Aorta (tissue), 5 donors: ENCODE measurements at places on chromosomes 2 and 18. TPM values are rescaled to one million over a fixed set of nuclear protein-coding genes. Genes with fewer than 3 reads are reported as not detected.

- no peaks in the 10 kb centered on the region for H3K27me3 ChIP-seq
- no peaks in the 10 kb centered on the region for H3K4me1 ChIP-seq
- no peak for DNase-seq
- H3K36me3 ChIP-seq = no peaks in the 10 kb centered on the region
- no peak overlapping the region for H3K27ac ChIP-seq
Measured at GRCh38 chr2:18790509-18791171, 201.3 kb upstream of the NT5C1B start.

DNA sequence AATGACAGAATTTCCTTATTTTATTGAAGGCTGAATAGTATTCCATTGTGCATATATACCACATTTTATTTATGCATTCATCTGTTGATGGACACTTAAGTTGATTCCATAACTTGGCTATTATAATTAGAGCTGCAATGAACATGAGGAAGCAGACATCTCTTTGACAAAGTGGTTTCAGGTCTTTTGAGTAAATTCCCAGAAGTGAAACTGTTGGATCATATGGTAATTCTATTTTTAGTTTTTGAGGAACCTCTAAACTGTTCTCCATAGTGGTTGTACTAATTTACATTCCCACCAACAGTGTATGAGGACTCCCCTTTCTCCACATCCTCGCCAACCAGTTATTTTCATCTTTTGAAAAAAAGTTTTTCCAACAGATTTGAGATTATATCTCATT, 77.5 kb downstream of the TMEM200C start:
- no peak overlapping the region for H3K4me3 ChIP-seq
- DNase-seq = no peak
- no peaks in the 10 kb centered on the region for H3K4me1 ChIP-seq
- no peak overlapping the region for H3K27ac ChIP-seq
- H3K36me3 ChIP-seq = no peaks in the 10 kb centered on the region
- no peaks in the 10 kb centered on the region for H3K27me3 ChIP-seq

DNA sequence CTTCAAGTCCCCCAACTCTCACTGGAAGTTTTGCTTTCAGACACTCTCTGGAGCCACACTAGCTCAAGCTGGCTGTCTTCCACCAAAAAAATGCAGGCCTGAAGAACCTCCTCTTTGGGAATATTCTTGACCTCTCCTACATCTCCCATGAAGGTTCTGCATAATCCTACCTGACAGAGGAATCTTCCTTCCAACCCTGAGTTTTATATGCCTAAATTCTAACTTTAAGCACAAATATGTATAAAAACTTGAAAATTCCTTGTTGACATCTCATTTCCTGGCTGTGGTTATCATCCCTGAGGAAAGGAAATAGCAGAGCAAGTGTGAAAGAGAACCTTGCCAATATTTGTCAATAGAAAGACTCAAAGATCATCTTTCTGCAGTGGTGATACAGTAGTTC, 249.0 kb downstream of the LPIN1 start:
- no peaks in the 10 kb centered on the region for H3K36me3 ChIP-seq
- H3K4me3 ChIP-seq = no peak overlapping the region

DNA sequence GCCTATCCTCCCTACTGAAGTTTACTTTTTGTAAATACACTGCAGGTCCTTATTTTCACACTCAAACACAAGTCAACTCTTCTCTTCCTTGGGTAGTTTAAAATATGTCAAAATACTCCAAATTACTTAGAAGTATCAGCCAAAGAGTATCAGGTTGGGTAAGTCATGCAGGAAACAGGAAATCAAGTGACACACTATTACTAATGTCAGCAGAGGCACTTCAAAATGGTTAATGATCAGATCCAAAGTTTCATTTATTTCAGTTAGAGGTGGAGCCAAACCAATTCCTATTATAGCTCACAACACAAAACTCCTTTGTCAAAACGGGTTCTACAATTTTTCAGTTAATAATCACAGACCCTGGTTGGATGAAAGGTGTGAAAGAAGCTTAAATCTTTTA, 54.2 kb downstream of the DLGAP1 start:
- no peaks in the 10 kb centered on the region for H3K27me3 ChIP-seq
- no peak for DNase-seq
- peaks cover 3% of the 10 kb centered on the region for H3K4me1 ChIP-seq
- H3K27ac ChIP-seq = no peak overlapping the region
- H3K36me3 ChIP-seq = no peaks in the 10 kb centered on the region
- H3K4me3 ChIP-seq = no peak overlapping the region

- H3K27me3 ChIP-seq = no peaks in the 10 kb centered on the region
- no peak overlapping the region for H3K4me3 ChIP-seq
- peak; percentile 92 for DNase-seq
- H3K4me1 ChIP-seq = no peaks in the 10 kb centered on the region
- H3K36me3 ChIP-seq = no peaks in the 10 kb centered on the region
Measured at GRCh38 chr2:70871398-70872211, 36.0 kb upstream of the CD207 start.

Gene MARCO
- total RNA-seq = 29.2 TPM

- DNase-seq = peak; percentile 83
- H3K4me1 ChIP-seq = no peaks in the 10 kb centered on the region
- no peaks in the 10 kb centered on the region for H3K27me3 ChIP-seq
- H3K4me3 ChIP-seq = peak overlapping the region; percentile 99
- peak overlapping the region; percentile 93 for H3K27ac ChIP-seq
- H3K36me3 ChIP-seq = no peaks in the 10 kb centered on the region
Measured at GRCh38 chr2:216636551-216637450, 3.6 kb downstream of the IGFBP2 start.

DNA sequence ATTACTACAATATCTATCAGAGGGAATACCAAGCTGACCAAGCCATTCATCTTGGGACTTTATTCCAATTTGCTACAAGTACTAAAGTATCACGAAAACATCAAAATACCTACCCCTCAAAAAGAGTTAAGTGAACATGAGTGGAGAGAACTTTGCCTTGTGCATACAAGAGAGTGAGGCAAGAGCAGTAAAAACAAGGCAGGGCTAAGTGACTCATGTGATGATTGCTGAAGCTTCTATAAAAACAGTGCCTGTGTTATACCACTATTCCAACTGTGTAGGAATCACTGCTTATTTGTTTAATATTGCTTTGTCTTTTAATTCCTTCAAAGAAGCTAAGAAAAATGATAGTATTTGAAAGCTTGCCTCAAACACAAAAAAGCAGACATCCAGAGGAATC, 61.2 kb downstream of the FARSB start:
- DNase-seq = no peak
- H3K27ac ChIP-seq = no peak overlapping the region
- H3K27me3 ChIP-seq = no peaks in the 10 kb centered on the region
- H3K36me3 ChIP-seq = peaks cover 2% of the 10 kb centered on the region
- no peaks in the 10 kb centered on the region for H3K4me1 ChIP-seq

- no peaks in the 10 kb centered on the region for H3K27me3 ChIP-seq
- H3K4me3 ChIP-seq = no peak overlapping the region
- no peaks in the 10 kb centered on the region for H3K4me1 ChIP-seq
- no peak for DNase-seq
- H3K36me3 ChIP-seq = no peaks in the 10 kb centered on the region
Measured at GRCh38 chr18:42657551-42657950, 457.9 kb downstream of the RIT2 start.

Gene PROM2
- 2.8 TPM for total RNA-seq

DNA sequence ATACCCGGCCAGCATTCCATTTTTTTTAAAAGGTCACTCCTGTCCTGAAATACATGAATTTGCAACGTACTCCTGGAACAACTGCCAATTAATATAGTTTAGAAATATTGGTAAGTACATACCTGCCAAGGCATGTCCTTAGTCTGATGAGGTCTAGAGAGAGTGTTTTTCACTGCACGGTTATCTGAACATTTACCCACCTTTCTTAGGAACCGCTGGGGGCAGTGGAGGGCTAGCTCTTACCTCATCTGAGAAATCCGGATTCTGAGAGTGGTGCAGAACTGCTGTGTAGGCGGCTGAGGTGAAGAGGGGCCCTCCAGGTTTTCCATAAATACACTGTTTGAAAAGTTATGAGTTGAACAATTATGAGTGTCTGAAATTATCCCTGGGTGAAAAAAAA, 133.1 kb upstream of the CCDC195 start:
- no peaks in the 10 kb centered on the region for H3K4me1 ChIP-seq
- no peak overlapping the region for H3K4me3 ChIP-seq
- no peak overlapping the region for H3K27ac ChIP-seq
- no peak for DNase-seq

- peaks cover 4% of the 10 kb centered on the region for H3K36me3 ChIP-seq
- H3K27ac ChIP-seq = peak overlapping the region; percentile 43
- DNase-seq = peak; percentile 19
- H3K4me3 ChIP-seq = no peak overlapping the region
Measured at GRCh38 chr2:219449609-219450008, 15.0 kb downstream of the SPEG start.

Gene FMNL2
- 55.1 TPM for total RNA-seq

Gene SCN3A
- total RNA-seq = 2.4 TPM

GRCh38 chr2:6067089-6067488, 374.9 kb downstream of the SOX11 start:
- H3K4me3 ChIP-seq = no peak overlapping the region
- H3K4me1 ChIP-seq = peaks cover 1% of the 10 kb centered on the region
- no peak overlapping the region for H3K27ac ChIP-seq
- no peak for DNase-seq
- H3K36me3 ChIP-seq = no peaks in the 10 kb centered on the region

DNA sequence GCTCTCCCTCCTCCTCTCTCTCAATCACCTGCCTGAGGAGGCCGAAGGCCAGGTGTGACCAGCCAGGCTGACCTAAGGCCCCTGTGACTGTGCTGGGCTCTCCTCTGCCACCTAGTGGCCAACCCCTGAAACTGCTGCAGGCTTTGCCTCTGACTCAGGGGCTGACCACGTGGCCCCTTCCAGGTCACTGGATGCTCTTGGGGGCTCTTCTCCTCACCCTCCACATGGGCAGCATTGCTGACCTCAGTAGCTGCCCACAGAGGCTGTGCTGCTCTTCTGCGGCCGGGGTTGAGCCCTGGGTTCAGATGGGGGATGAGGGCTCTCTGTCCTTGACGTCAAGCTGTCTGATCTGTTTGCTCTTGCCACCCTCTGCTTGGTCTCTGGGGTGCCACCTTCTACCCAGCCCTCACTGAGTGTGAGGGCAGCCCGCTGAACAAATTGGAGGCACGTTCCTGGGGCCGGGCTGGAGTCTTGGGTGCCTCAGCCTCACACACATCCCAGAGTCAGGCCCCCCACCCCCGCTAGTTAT, 122.7 kb downstream of the TWIST2 start:
- no peak for DNase-seq
- H3K27ac ChIP-seq = no peak overlapping the region
- no peaks in the 10 kb centered on the region for H3K4me1 ChIP-seq

DNA sequence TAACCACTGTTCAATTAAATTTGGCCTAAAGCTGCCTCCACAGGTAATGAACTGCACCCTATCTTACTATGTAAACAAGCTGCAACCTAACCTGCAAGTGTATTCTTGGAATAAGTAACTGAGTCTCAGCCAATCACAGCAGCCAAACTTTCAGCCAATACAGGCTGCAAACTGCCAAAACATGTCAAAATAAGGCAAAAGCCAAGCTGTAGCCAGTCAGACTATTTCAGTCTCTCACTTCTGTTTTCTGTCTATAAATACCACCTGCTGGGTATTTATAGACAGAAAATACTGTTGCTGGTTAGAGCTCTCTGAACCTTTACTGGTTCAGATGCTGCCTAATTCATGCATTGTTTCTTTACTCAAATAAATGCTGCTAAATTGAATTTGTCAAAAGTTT, 14.3 kb downstream of the C2orf76 start:
- no peak overlapping the region for H3K4me3 ChIP-seq
- no peaks in the 10 kb centered on the region for H3K36me3 ChIP-seq
- H3K4me1 ChIP-seq = no peaks in the 10 kb centered on the region
- no peaks in the 10 kb centered on the region for H3K27me3 ChIP-seq
- no peak overlapping the region for H3K27ac ChIP-seq

Gene DSG4
- not detected for total RNA-seq

Gene C2orf92
- total RNA-seq = 10.3 TPM

Gene TXNDC2
- total RNA-seq = 0.21 TPM

DNA sequence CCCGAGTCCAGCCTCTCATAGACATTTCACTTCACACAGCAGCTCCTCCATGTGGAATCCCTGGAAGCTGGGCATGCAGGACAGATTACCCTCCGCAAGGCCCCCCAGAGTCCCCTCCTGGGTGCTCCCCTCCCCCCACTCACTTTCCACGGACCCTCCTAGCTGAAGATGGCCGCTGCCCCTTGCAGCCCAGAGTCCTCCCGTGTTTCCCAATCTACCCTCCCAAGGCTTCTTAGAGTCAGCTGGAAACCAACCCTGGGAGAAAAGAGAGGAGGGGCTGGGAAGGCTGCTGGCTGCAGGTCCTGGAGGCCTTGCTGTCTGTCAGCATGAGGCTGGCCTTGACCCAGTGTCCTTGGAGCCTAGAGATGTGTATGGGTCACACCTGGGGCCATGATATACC, 49.0 kb upstream of the HAAO start:
- no peaks in the 10 kb centered on the region for H3K4me1 ChIP-seq
- no peak overlapping the region for H3K27ac ChIP-seq
- H3K4me3 ChIP-seq = no peak overlapping the region

- no peaks in the 10 kb centered on the region for H3K27me3 ChIP-seq
- H3K4me3 ChIP-seq = no peak overlapping the region
- no peaks in the 10 kb centered on the region for H3K4me1 ChIP-seq
- H3K27ac ChIP-seq = no peak overlapping the region
- no peak for DNase-seq
Measured at GRCh38 chr2:215949991-215950404, 63.4 kb downstream of the MREG start.

- no peaks in the 10 kb centered on the region for H3K4me1 ChIP-seq
- DNase-seq = no peak
- H3K27ac ChIP-seq = no peak overlapping the region
- no peaks in the 10 kb centered on the region for H3K36me3 ChIP-seq
- H3K4me3 ChIP-seq = no peak overlapping the region
Measured at GRCh38 chr2:228589115-228589514, 407.6 kb upstream of the SPHKAP start.

DNA sequence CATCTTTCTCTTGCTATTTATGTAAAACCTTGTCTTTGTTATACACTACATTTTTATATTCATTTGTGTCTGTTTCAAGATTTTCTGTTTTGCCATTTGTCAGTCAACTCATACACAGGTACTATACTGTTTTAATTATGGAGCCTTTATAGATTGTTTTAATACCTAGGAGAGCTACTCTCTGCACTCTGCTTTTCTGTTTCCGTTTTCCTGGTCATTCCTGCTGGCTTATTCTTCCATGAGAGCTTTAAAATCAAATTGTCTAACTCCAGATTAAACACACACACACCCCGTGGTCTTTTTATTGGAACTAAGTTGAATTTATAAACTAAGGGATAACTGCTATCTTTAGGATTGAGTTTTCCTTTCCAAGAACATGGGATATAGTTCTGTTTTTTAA, 161.2 kb downstream of the RTN4 start:
- no peak overlapping the region for H3K4me3 ChIP-seq
- no peaks in the 10 kb centered on the region for H3K27me3 ChIP-seq
- no peak for DNase-seq
- H3K27ac ChIP-seq = no peak overlapping the region
- H3K36me3 ChIP-seq = no peaks in the 10 kb centered on the region
- H3K4me1 ChIP-seq = no peaks in the 10 kb centered on the region
